ENCODE measurements at places on chromosomes 1 and 21.

DNA sequence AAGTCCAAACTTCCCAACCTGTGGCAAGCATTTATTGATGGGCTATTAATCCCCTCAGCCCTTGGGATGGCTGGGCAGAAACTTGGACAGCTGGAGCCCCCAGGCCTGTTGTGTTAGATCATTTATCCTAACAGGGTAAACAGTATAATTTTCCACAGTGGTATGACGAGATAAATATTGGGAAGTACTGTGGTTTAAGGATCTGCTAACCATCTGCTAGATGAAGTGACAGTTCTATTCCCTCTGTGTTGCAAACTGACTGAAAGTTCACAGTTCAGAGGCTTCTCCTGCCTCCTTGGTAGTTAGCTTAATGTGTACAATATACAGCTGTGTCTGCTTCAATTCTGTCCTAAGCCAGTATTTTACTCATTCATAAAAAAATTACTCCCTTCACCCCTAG is 127.5 kb upstream of the CHODL start:
- no peak for DNase-seq

DNA sequence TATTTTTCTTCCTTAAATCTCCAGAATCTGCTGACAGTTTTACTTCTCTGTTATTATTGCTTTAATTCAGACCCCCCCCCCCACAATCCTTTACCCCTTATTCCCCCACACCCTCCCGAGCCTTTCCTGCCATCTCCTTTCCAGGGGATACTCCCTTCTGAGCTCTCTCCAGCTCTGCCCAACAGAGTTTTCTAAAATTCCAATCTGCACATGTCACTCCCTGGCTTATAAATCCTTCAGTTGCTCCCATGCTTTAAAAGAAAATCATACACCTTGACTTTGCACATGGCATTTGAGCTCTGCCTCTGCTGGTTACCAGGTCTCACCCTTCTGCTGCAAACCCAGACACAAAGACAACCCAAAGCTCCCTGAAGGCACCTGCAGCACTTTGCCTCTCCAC is 11.7 kb upstream of the EPS8L3 start:
- DNase-seq, result no peak

GRCh38 chr1:201473296-201473695 is 4.3 kb upstream of the PHLDA3 start:
- DNase-seq, result no peak

- DNase-seq, result no peak
These were observed 19.3 kb downstream of the WNT2B start for GRCh38 chr1:112528076-112528475.

DNA sequence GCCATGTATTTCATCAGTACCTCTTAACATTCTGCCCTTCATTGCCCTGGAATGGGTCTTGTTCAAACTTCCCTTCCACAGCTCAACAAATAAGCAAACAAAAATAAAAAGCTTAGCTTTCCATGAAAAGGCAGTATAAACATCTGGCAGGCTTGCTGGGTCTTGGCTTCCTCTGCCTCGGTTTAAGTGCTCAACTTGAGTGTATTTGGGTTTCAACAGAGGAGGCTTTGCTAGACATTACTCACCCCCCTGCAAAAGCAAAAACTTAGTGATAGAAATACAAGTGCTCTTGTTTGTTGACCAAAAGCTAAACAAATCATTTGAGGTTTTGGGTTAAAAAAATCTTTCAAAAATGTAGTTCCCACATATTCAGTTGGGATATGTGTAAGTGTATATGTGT is 518.5 kb downstream of the PLPP3 start:
- no peak for DNase-seq

GRCh38 chr1:85478366-85478765 is 13.4 kb upstream of the DDAH1 start:
- no peak for DNase-seq

DNA sequence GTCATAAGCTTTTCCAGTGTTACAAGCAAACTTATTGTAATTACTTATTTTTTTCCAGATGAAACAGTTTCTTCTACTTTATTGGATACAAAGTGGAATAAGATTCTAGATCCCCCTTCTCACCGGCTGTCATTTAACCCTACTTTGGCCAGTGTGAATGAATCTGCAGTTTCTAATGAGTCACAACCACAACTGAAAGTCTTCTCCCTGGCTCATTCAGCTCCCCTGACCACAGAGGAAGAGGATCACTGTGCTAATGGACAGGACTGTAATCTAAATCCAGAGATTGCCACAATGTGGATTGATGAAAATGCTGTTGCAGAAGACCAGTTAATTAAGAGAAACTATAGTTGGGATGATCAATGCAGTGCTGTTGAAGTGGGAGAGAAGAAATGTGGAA is 95.5 kb downstream of the ZFYVE9 start:
- no peak for DNase-seq

- DNase-seq, result no peak
These were observed 1.4 kb upstream of the PODN start for GRCh38 chr1:53060579-53060978.

GRCh38 chr1:53332833-53333232 is 5.0 kb upstream of the LRP8 start:
- DNase-seq, result no peak

- DNase-seq, result no peak
These were observed 11.5 kb downstream of the RRAGC start for GRCh38 chr1:38848071-38848470.

GRCh38 chr1:112687785-112688496 is 13.5 kb downstream of the MOV10 start:
- no peak for DNase-seq

DNA sequence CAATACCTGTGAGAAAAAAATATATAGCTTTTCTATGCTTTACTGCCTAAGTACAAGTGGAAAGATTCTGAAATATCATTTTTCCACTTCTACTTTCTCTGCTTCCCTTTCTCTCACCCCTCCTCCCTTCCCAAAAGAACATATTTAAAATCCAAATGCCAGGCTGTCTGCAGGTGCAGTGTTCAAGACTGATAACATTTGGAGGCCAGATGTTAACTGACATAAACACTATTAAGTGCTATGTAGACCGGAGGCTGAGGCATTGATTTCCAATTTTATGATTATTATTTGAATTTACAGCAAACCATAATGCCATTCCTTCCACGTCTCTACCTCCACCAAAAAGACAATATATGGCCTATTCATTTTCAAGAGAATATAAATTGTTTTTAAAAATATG is 296.9 kb upstream of the SGIP1 start:
- DNase-seq, result no peak

- no peak for DNase-seq
These were observed 2.0 kb downstream of the LRRC7 start for GRCh38 chr1:69569576-69570328.

GRCh38 chr1:55962472-55962871 is 616.9 kb downstream of the PLPP3 start:
- DNase-seq, result no peak

DNA sequence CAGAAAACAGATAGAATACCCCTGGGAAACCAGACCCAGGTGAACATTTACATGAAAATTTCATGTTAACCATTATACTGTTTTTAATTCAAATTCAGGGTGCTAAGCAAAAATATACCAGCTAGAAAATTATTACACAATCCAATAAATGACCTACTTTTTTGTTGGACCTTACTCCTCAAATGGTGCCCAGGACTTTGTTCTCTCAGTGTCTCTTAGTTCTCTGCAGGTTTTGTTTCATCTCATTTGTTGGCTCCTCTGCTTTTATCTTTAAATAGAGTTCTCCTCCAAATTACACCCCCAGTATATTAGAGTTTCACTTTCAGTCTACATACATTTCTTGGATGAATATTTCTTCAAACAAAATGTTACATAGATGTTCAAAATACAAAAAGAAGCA is 314.8 kb downstream of the TPR start:
- DNase-seq, result no peak

- DNase-seq, result no peak
These were observed 27.0 kb upstream of the USH2A start for GRCh38 chr1:216450227-216450626.

DNA sequence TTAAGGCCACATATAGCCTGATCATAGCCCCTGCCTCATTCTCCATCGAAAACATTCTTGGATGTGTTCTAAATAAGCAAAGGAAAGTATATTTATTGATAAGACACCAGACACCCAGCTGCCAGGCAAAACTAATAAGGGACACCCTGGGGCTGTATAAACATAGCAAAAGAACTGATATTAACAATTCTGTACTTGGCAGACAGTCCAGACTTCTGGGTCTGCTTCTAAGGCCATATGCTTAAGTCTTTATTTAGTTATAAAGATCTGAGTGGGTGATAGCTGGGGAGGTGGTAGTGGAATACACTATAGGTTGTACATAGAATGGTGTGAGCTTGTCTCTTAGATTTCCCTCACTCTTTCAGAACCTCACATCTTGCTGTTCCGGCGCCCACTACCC is 3.9 kb downstream of the CKS1B start:
- DNase-seq, result no peak

GRCh38 chr1:70675737-70676156 is 264.7 kb downstream of the CTH start:
- DNase-seq, result no peak

DNA sequence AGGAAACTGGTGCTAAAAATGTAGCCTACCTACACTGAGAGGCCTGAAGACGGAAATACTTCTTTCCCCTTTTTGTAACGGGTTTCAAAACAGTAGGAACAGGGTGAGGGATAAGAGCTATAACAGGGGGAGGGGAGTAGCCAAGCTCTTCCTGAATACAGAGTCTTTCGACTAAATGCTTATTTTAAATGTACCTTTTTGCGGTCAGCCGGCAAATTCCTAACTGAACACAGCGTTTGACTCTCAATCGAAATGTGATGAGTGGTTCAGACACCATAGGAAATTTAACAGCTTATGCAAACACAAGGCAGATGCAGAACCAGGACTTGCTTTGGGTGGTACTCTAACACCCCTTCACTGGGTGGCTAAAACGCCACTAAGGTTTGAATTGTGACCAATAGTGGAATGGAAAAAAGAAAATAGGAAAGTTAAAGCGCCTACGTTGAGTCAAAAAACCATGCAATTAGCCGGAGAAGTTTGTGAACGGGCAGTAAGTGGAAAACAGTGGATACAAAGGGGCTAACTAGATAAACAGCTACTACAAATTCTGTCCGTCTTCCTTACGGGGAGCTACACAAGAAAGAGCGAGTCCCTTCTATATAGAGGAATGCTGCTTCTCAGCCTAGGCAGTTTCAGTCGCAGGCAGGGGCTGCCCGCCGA is 1.7 kb downstream of the EGLN1 start:
- DNase-seq, result no peak

DNA sequence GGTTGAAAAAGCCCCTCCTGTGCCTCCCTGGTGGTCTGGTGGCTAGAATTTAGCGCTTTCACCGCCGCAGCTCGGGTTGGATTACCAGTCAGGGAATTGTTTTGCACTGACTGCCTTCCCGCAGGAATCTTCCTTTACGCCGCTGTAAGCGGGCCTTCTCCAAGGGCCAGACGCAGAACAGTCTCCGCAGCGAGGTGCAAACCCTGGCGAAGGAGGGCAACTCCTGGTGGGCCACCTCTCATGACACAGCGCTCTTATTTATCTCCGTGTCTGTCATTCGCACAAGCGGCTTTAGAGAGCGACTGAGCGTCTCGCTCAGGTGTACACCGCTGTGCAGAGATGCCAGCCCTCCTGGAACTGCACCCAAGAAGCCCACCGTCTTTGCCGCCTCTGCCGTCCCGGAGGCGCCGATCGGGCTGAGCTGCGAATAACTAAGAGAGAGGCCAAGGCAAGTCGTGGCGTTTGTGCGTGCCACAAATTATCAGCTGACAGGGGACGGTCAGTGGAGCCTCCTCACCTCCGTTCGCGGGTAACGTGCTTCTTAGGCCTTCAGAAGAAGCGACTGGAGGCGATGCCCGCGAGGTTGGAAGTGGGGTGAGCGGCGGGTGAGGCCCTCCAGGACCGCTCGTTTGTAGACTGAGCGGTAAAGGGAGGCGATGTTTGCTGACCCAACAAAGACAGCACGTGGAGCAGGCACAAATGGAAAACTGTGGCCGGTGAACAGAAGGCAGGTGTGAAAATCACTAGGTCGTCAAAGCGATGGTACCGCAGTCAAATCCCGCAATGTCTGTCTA is 93.5 kb downstream of the PRKAB2 start:
- DNase-seq, result no peak

DNA sequence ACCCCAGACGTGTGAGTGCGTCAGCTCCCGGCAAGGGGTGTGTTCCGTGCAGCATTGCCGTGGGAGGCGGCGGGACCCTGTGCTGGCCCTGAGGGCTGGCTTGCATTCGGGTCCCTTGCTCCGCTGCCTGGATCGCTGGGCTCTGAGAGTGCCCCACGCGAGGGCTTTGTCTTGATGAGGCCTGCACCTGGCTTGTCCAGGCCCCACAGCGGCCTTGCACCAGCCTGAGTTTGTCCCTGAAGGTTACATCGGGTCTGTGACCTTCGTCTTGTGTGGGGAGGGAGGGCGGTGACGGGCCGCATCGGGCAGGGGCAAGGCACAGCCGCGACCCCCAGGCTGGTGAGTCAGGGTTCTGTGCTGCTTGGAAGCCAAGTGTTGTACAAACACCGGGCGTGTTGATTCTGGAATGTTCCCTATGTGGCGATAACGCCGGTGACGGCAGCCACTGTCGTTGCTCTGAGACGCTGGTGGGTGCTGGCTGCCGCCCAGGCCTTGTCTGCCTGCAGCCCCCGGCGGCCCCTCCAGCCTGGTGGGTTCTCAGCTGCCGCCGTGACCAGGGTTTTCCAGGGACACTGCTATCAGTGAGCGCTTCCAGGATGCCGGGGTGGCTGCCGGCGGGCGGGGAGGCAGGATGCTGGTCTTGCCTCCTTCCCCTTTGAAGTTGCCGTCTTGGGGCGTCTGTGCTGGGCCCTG is 42.9 kb downstream of the SLX9 start:
- DNase-seq, result no peak
